Stimulated activated naive CD4-positive, alpha-beta T cell treated with Interleukin-2 at 50 U/mL for 16 hours (primary cell): ENCODE measurements at places on chromosomes 11 and 22.

GRCh38 chr22:18048041-18048440, 23.7 kb upstream of the MICAL3 start:
- DNase-seq: no peak

DNA sequence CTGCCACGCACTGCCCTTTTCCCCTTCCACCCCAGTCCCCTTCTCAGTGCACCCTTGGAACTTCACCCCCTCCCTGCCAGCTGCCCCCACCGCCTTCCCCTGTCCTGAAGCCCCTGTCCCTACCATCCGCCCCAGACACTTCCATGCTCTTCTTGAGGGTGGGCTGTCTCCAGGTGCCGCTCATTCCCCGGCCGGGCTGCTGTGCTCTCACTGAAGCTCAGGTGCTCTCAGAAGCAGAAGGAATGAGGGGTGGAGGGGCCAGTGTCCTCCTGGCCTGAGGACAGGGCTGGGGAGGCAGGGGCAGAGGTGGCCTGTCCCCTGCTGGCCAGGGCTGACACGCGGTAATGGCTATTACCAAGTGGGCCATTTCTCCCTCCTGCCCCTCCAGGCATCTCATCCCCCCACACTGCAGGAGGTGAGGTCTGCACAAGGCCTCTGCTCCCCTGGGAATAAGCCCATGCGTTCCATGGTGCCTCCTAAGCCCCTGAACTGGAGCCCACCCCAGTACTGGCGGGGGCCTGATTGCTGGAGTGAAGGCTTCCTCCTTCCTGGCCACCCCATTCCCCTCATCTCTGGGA, 6.6 kb upstream of the BID start:
- no peak for DNase-seq

DNA sequence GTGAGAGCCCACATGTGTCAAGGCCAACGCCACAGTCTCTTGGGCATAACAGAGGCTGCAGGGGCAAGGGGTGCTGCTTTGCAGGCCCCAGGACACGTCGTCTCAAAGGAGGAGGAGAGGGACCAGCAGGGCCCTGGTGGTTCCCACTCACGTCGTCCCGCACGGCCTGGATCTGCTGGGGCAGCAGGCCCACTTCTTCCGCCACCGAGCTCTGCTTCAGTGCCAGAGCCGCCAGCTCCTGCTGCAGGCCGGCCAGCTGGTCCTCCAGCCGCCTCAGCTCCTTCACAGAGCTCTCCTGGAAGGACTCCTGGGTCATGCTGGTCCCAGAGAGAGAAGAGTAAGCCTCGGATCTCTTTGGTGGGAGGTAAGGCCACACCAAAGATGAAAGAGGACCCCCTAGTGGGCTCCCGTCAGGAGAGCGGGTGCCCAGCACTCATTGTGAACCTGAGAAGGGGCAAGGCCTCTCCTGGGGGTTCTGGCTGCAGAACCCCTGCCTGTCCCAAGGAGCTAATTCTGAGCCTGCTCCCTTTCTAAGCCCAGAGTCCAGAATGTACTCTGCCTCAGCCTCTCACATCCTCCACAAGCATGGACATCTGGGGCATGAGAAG, 15.6 kb downstream of the SUN2 start:
- DNase-seq: no peak

DNA sequence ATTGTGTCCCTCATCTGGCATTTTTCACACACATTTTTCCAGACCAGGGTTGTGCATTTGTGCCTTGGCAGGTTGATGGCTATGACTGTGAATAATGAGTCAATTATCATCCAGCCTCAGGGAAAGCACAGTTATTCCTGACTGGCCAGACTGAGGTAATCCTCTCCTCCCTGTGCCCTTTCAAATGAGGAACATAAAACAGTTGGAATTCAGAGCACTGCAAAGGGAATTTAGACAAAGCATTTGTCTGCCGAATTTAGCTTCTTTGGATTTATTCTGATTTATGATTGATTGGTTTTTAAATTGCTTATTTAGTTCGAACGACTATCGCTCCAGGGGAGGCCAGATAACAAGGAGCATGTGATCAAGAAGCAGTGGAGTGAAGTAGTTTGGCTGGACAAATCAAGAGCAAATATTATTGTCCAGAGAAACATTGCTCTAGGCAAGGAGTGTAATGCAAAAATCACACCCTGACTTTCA, 30.8 kb upstream of the RAG2 start:
- DNase-seq: no peak

GRCh38 chr11:61121192-61121831, 19.0 kb downstream of the CD5 start:
- DNase-seq: no peak

DNA sequence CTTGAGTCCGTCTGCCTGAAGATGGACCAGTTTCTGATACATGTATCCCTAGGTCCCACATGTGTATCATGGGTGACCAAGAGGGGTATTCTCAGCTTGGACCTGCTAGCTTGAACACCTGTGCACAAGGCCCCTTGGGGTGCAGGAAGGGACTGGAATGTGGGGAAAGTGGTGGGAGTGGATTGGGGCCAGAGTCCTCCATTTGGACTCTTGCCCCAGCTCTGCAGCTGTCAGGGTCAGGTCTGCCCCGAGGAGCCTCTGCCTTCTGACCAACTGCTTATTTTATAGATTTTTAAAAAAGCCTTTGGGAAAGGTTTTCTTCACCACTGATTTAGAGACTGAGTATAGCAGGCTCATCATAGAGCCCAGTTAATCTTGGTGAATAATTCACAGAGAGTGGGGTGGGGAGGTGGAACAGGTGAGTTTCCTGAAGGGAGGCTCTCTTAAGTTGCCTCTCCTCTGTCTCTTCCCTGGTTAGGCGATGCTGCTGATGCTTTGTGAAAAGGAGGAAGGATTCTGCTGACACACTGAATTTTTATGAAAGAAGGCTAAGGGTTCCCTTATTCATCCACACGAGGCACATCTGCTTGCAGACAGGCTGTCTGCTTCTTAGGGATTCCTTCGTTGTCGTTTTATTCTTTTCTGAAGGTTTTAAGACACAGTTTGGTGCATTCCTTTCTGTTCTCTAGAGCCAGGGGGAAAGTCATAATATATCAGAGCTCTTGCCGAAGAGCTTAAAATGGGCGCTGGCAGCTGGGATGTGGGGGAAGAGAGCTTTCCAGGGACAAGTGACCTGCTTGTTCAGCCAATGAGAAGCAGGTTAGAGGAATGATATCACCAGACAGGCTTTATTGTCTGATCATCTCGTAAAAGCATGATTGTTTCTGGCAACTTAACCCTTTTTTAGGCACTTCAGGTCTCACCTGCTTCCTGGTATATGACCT, 19.9 kb downstream of the TRIM44 start:
- DNase-seq: no peak

DNA sequence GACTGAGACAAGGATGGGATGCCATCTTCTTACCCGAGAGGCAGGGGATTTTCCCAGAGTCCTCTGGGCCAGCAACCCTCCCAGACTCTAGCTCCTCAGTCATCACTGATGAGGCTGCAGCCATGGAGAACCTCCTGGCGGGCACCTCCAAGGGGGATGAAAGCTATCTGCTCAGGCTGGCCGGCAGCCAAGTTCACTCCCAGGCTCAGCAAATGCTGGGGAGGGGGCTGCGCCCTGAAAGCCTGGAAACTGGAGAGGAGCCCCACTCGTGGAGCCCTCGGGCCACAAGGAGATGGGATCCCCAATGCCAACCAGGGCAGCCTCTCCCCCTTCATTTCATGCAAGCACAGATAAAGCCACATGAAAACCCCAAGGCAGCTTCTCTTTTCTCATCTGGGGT, 75.0 kb downstream of the CACNA1I start:
- DNase-seq: no peak

- DNase-seq: no peak
Observed at GRCh38 chr11:128717516-128717915, 23.6 kb downstream of the FLI1 start.

DNA sequence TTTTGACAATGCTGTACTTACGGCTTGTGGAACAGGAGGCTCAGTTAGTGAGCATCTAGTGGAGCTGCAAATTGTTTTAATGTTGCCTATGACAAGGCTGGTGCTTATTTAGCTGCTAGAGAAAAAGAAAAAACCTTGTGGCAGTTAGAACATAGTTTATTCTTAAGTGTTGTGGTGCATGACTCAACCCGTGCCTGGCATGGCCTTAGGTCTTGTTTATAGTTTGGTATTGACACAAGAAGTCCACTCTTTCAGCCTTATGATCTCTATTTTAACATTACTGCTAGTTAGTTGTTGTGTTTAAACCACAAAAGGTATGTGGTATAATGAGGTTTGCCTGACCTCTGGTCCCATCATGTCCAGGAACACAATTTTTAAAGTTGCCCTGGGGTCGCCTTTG, 744.6 kb downstream of the FAM181B start:
- DNase-seq: no peak

DNA sequence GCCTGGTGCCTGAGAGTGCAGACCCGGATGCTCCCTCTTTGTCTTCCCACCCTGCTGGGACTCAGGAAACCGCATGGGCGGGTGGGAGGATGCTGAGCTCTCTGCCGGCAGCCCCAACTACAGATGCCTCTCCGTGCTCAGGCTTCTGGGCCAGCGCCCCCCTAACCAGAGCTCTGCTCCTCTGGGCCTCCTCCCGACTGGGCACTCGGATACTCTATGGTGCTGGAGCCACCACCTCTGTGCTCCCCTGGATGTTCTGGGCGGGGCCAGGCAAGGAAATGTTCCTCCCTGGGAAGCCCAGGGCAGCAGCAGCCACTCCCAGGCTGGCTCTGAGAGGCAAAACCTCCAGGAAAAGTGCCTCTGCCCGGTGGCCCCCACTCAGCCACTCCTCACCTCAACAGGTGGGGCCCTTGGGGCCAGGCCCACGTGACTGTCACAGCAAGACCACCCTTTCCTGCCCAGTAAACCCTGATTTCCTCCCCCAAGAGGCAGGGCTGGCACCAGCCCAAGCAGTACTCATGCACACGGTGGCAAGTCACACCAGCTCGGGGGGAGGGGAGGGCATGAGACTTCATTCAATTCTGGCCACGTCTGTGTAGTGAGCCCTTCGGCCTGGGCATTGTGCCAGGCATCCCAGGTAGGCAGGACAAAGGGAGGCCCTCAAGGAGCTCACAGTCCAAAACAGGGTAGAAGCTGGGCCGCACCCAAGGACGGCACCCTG, 54.7 kb upstream of the TCF20 start:
- no peak for DNase-seq

- no peak for DNase-seq
Observed at GRCh38 chr22:43479301-43479950, 67.6 kb downstream of the MPPED1 start.

GRCh38 chr11:92278791-92279433, 54.3 kb downstream of the FAT3 start:
- DNase-seq: no peak

GRCh38 chr11:64245401-64245796, 1.3 kb downstream of the PPP1R14B start:
- DNase-seq: no peak

DNA sequence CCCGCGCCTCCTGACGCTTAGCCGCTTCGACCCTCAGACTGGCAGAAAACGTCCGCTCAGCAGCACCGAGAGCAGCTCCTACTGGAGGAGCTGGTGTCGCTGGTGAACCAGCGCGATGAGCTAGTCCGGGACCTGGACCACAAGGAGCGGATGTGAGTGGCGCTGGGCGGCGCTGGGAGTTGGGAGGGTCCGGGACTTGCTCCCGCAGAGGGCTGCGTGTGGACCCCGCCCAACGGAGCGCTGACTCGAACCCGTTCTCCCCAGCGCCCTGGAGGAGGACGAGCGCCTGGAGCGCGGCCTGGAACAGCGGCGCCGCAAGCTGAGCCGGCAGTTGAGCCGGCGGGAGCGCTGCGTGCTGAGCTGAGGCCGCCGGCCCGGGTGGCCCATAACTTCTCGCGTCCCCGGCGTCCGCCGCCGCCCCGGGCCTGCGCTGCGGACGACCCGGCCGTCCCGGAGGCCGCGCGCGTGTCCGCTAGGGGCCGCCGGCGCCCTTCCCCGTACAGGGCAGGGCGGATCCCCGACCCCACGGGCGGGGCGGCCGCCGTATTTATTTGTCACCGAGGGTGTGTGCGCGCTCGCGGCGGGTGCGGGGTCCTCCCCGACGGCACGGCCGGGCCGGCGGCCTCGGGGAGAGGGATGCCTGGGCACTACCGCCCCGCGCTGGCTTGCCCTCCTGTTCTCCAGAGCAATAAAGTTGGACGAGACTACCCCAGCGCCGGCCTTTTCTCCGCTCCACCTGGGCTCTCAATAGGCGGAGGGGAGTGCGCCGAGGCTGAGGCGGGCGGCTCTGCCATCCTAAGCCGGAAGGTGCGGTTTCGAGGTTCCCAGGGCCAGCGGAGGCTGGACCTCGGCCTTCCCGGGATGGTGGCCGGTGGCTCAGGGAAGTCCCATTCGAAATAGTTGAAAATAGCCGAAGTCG, 3.4 kb downstream of the KCNK7 start:
- no peak for DNase-seq

DNA sequence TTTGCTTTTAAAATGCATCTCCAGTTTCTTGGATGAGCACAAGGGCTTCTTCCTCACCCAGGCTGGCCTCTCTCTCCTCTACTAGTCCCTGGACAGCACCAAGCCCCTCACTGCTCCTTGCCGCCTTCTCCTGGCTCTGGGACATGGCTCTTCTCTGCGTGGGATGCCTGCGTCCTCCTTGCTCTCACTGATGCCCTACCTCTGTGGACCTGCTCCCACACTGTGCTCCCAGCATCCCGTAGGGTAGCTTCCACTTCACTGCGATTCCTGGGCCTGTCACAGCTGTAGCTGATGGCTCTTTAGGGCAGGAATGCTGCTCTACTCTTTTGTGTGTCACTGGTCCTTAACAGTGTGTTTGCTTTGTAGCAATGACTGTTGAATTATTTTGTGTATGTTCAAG, 136.3 kb downstream of the SNX19 start:
- DNase-seq: no peak

GRCh38 chr11:45211732-45212131, 65.3 kb downstream of the PRDM11 start:
- DNase-seq: no peak

DNA sequence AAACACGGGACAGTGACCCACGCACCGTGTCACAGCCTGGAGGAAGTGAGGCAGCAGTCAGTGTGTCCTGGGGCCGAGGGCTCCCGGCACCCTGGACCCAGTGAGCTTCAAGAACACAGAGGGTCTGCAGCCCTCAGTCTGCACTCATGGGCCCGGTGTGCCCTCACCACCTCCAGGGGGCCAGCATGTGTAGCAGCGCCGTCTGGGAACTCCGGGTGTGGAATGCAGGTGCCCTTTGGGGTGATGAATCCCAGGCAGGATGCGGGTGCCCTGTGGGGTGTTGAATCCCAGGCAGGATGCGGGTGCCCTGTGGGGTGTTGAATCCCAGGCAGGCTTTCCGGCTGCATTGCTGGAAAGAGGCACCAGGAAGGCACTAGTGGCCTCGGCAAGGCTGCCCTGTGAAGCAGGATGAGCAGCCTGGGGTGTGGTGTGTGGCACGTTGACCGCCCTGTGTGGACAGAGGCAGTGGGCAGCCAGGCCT, 1399.9 kb downstream of the BRD1 start:
- no peak for DNase-seq

GRCh38 chr11:79942646-79943045, 501.8 kb upstream of the TENM4 start:
- no peak for DNase-seq

DNA sequence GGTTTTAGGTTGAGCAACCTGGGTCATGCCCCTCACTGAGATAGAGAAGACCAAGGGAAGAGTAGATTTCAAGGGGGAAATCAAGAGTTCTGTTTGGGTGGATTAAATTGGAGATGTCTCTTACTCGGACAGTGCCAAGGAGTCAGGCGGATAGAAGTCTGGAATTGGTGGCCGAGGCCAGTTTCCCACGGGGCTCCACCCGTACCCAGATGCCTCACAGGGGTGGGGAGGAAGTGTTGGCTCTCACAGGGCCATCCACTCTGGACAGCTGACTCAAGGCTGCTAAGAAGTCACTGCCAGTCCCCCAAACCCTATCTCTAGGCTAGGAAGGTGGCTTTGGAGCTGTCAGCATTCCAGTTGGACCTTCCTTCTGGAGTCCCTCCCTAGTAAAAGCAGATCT, 79.1 kb upstream of the TIMP3 start:
- no peak for DNase-seq

- DNase-seq: no peak
Observed at GRCh38 chr11:67260406-67260805, 5.9 kb upstream of the GRK2 start.
